Activated T-helper 1 cell treated with anti-CD3 and anti-CD28 coated beads, Interleukin-12 subunit alpha, Interleukin-12 subunit beta, Interleukin-2, Interleukin-4 antibody, amounts not matched to agents 30 ng/mL and 10 ng/mL and 1 ng/mL, durations not matched to agents 14 hours and 24 hours and 36 hours (primary cell): ENCODE measurements at places on chromosomes 13 and 19. TPM values are rescaled to one million over a fixed set of nuclear protein-coding genes. Genes with fewer than 3 reads are reported as not detected.

GRCh38 chr13:30601836-30602235 is 15.9 kb upstream of the USPL1 start:
- no peak for DNase-seq
- no peaks in the 10 kb centered on the region for H3K36me3 ChIP-seq
- H3K4me1 ChIP-seq: no peaks in the 10 kb centered on the region
- no peak overlapping the region for H3K4me3 ChIP-seq

PLPP2 gene
- 0.16 and 0.34 TPM in 2 replicates for total RNA-seq

RPL18 gene
- 1,774 and 1,780 TPM in 2 replicates for total RNA-seq

DNA sequence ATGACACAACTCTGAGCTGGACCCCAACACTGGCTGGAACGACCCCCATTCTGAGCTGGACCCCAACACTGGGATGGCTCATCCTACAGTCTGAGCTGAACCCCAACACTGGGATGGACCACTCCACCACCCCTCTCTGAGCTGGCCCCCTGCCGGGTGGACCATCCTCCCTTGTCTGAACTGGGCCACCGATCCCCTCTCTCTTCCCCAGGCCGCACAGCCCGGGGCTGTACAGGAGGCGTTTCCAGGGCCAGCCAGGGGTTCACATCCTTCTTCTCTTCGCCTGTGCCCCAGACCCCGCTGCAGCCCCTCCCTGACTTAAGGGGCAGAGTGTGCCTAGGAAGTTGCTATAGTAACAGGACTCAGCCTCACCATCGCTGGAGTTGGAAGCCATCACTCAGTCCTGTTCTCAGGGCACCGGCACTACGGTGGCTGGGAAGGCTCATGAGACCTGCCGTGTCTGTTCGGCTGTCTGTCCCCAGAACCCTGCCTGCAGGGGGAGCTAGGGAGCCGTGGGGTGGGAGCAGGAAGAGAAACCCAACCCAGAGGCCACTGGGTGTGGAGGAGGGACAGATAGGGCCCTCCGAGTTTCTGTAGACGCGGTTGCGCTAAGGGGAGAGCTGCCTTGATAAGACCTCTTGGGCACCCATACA is 3.7 kb downstream of the PRKACA start:
- peak; percentile 31 for DNase-seq
- H3K27ac ChIP-seq: peak overlapping the region; percentile 18
- peak overlapping the region; percentile 5 for H3K4me3 ChIP-seq
- H3K36me3 ChIP-seq: peaks cover 1% of the 10 kb centered on the region

PGPEP1 gene
- 17.9 and 21.5 TPM in 2 replicates for total RNA-seq

GRCh38 chr13:63671296-63671695 is 2255.6 kb upstream of the PCDH20 start:
- H3K27ac ChIP-seq: no peak overlapping the region
- H3K4me3 ChIP-seq: no peak overlapping the region
- H3K4me1 ChIP-seq: no peaks in the 10 kb centered on the region
- H3K27me3 ChIP-seq: no peaks in the 10 kb centered on the region

DNA sequence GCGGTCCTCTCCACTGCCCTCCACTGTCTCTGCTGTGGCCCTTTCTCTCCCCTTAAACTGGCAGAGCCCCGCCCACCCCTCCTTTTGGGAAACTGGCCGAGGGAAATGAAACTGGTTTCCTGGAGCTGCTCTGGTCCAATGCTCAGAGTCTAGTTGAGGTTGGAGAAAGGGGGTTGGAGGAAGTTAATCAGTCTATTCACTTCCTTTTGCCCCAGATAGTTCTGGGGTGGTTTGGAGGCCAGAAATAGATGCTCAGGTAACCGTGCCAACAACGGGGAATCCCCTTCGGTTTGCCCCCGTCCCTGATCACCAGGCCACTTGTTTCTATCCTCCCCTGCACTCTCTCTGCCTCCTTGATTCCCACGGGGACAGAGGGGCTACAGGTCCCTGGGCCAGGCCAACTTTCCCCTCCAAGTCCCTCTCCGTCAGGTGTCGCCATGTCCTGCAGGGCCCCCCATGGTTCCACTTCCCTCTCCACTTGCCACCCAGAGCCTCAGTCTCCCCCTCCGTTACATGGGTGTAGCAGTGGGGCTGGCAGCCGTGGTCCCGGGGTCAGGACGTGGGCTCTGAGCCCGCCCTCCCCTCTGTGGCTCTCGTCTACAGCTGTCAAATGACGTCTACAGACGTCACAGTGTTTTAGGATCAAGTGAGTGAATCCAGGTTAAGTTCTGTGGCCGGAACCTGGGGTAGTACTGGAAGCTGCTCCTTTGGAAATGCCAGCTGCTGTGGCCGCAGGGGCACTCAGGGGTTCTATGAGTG is at the start of gene IL4I1:
TSS of gene IL4I1 (minus strand) at position 25 of the 759 bp plus-strand sequence. CDS start 727 bp downstream, outside the sequence.
- H3K36me3 ChIP-seq: peaks cover 13% of the 10 kb centered on the region
- H3K27me3 ChIP-seq: peaks cover 1% of the 10 kb centered on the region
- H3K27ac ChIP-seq: peak within 1 kb of the TSS; percentile 99

- DNase-seq: no peak
- peaks cover 11% of the 10 kb centered on the region for H3K27me3 ChIP-seq
- no peak overlapping the region for H3K4me3 ChIP-seq
- no peaks in the 10 kb centered on the region for H3K4me1 ChIP-seq
- H3K36me3 ChIP-seq: no peaks in the 10 kb centered on the region
- no peak overlapping the region for H3K27ac ChIP-seq
These were observed 3.2 kb downstream of the KLK2 start for GRCh38 chr19:50876456-50876855.
